ENCODE measurements at places on chromosomes 5 and 9.

- DNase-seq = no peak
These were observed 463.2 kb upstream of the KLF4 start for GRCh38 chr9:107952773-107953172.

GRCh38 chr9:136079211-136079915 lies 15.7 kb downstream of the NACC2 start:
- DNase-seq = no peak

DNA sequence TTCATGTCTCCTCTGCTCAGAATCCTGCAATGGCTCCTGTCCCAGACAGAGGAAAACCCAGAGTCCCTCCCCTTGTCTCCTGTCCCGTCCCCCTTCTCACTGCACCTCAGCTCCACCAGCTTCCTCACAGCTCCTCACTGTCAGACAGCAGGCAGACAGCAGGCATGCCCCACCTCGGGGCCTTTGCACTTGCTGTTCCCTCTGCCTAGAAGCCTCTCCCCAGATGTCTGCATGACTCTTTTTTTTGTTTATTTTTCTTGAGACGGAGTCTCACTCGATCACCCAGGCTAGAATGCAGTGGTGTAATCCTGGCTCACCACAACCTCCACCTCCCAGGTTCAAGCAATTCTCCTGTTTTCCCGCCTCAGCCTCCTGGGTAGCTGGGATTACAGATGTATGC lies 8.8 kb upstream of the SLC6A7 start:
- DNase-seq = no peak

GRCh38 chr5:54484219-54484894 lies 28.9 kb downstream of the HSPB3 start:
- DNase-seq = no peak

GRCh38 chr5:43947935-43948334 lies 345.0 kb downstream of the NNT start:
- no peak for DNase-seq

DNA sequence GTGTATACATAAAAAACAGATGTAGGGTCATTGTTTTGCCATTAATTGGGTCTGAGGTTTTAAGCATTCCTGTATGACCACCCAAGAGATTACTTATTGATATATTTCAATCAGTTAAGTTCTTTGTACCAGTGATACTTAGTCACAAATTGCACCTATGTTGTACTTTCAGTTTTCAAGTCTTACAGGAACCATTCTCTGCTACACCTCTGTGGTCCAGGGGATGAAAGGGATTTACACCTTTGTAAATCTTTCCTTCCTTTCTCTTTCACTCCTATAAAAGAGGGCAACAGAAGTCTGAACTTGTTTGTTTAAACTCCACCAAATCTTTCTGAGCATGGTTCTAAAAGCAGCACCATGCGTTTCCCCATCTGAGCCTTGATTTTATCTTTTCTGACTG lies 86.1 kb downstream of the DEPDC1B start:
- DNase-seq = no peak

GRCh38 chr5:142827934-142828576 lies 57.9 kb downstream of the ARHGAP26 start:
- no peak for DNase-seq

DNA sequence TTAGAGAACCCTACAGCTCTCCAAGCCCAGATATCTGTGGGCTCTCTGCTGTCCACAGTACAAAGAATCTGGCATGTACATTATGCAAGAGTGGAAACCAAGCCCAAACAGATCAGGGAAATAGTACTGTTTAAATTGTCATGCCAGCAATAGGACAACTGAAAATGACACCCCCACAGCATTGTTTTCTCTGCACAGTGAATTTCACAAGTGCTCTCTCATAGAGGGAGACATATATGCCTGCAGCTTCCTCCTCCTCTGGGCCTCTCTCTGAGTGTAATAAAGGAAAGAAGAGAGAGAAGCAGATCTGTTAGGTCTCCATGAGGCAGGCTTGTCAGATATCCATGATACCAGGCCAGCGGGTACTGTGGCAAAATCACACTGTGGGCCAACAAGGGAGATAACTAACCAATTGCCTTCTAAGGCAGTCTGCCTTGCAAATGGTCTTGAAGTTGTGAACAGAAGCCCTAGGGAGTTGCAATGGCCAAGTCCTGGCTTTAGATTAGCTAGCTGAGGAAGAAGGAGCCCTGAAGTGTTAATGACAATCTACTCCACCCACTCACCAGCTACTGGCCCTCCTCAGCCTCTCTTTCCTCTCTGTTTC lies 54.4 kb upstream of the JMY start:
- peak; percentile 18 for DNase-seq

- peak; percentile 35 for DNase-seq
These were observed 1.3 kb downstream of the PHYHD1 start for GRCh38 chr9:128921881-128922763.

DNA sequence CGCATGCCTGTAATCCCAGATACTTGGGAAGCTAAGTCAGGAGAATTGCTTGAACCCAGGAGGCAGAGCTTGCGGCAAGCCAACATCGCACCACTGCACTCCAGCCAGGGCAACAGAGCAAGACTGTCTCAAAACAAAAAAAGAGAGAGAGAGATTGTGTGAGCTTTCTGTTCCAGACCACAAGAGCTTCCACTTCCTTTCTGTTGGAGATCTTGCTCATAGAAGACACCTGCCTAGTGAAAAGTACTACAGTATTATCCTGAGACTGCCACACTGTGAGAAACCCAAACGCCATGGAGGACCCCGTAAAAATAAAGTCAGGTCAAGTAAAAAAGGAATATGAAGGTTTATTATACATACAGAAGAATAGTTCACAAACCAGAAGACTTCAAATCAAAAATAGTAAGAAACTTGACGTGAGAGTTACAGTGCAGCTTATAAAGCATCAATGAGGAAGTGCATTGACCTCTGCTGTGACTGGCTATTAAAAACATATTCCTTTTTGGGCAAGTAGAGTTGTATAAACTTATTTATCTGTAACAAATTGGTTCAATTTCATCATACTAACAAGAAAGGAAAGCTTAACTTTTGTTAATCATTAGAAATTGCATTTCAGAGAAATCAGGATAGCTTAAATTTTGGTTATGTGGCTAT lies 4.3 kb upstream of the EMB start:
- DNase-seq = no peak

GRCh38 chr9:20579524-20580314 lies 42.6 kb downstream of the MLLT3 start:
- no peak for DNase-seq

DNA sequence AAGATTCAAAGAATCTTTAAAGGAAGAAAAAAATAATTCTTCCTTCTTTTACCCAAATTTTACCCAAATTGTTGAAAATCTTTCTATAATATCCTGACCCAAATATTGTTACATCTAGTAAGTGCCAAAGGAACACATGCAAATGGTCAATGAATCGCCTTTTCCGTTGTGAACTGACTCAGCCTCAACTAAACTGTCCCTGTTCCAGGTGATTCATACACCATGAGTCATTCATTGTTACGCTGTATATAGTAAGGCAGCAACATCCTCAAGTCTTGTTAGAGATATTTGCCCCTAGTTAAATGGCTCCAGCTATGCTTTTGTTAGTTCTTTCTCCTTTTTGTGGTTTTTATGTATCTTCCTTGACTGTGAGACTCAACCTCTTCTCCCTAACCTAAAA lies 9.7 kb downstream of the PTGER4 start:
- DNase-seq = peak; percentile 36

DNA sequence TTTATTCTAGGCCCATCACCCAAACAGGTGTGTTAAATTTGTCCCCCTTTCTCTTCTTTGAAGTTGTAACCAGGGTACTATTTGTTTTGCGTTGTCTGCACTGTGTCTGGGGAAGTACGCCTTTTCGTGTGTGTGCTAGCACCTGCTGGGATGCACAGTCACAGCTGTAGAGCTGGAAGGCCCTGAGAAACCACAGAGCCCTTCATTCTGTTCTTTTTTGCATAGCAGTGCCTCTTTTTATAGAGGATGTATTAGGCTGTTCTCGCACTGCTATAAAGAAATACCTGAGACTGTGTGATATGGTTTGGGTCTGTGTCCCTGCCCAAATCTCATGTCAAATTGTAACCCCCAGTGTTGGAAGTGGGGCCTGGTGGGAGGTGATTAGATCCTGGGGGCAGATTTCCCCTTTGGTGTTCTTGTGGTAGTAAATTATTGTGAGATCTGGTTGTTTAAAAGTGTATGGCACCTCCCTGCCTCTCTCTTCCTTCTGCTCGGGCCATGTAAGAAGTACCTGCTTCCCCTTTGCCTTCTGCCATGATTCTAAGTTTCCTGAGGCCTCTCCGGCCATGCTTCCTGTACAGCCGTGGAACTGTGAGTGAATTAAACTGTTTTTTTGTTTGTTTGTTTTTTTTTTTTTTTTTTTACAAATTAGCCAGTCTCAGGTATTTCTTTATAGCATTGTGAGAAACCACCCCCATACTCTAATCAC lies 14.0 kb downstream of the SEC61B start:
- no peak for DNase-seq

- DNase-seq = no peak
These were observed 46.7 kb upstream of the MAMDC2 start for GRCh38 chr9:69996967-69997366.

GRCh38 chr5:106854922-106855321 lies 815.8 kb downstream of the EFNA5 start:
- DNase-seq = no peak

- DNase-seq = no peak
These were observed 52.6 kb downstream of the TMEM252 start for GRCh38 chr9:68488126-68488525.

- peak; percentile 51 for DNase-seq
These were observed 10.7 kb downstream of the GSN start for GRCh38 chr9:121278477-121279261.

Measured in erythroblast (primary cell).